ENCODE measurements at places on chromosomes 5 and 9.
A peak's percentile ranks its signal among the peaks of the same experiment; 100 is the strongest.

DNA sequence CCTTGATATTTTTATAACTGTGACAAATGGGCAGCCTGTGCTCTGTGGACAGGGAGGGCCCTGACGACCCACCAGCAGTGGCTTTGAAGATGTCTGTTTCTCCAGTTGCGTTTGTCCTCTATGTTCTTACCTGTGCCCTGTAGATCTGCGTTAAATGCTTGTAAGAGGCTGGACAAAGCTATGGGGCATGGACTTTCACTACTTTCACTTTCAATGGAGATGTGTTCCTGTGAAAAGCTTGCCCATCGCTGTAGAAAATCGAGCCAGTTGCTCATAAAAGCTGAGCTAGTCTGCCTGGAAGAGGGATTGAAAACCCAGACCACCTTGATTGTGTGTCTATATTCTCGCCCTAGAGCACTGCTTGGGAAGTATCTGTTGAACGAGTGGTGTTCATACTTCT is 74.1 kb downstream of the PSAT1 start:
- DNase-seq: no peak
- H3K36me3 ChIP-seq: no peaks in the 10 kb centered on the region
- no peak overlapping the region for H3K4me3 ChIP-seq
- H3K27me3 ChIP-seq: peaks cover 11% of the 10 kb centered on the region
- H3K4me1 ChIP-seq: peaks cover 6% of the 10 kb centered on the region
- H3K27ac ChIP-seq: no peak overlapping the region

DNA sequence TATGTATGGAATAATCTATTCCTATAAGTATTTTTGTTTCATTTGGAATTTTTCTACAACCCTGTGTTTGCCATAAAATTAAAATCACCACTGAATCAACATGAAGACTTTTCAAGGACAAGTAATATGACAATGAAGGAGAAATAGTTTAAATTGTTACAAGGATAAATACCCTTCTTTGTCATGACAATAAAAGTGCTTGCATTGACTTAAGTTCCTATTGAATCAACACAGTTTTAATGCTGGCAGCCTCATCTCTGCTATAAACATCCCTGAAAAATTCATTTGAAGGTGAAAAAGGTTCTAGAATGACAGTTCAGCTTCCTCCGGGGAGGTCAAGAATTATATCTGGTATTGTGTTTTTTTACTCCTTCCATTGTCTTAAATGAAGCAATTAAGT is 1105.1 kb upstream of the CDH9 start:
- no peaks in the 10 kb centered on the region for H3K36me3 ChIP-seq
- H3K4me1 ChIP-seq: no peaks in the 10 kb centered on the region
- H3K4me3 ChIP-seq: no peak overlapping the region
- H3K27ac ChIP-seq: no peak overlapping the region
- no peaks in the 10 kb centered on the region for H3K27me3 ChIP-seq

GRCh38 chr9:21906881-21907280 is 87.3 kb downstream of the CDKN2A start:
- no peaks in the 10 kb centered on the region for H3K36me3 ChIP-seq
- no peaks in the 10 kb centered on the region for H3K27me3 ChIP-seq
- no peak overlapping the region for H3K27ac ChIP-seq
- no peak for DNase-seq

GRCh38 chr5:151810897-151811296 is 39.1 kb downstream of the G3BP1 start:
- H3K4me3 ChIP-seq: no peak overlapping the region
- peak overlapping the region; percentile 58 for H3K27ac ChIP-seq

DNA sequence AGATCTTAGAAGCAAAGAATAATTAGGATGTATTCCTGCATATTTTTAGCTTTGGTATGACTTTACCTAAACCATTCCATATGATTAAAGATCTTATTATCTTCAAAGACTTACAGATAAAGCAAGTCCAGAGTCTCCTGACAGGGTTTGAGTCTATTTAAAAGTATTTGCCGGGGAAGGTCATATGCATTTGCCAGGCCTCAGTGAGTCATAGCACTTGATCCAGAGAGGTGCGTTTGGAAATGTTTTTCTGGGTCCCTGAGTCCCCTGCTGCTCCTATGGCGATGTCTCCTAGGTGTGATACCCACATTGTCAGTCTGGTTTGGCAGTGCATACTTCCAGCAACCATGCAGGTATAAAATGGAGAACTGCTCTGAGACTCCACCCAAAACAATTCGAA is 217.0 kb downstream of the FBXL7 start:
- H3K4me1 ChIP-seq: peaks cover 8% of the 10 kb centered on the region
- no peaks in the 10 kb centered on the region for H3K27me3 ChIP-seq
- H3K4me3 ChIP-seq: no peak overlapping the region
- H3K36me3 ChIP-seq: no peaks in the 10 kb centered on the region

- H3K4me3 ChIP-seq: no peak overlapping the region
- peaks cover 3% of the 10 kb centered on the region for H3K4me1 ChIP-seq
- no peaks in the 10 kb centered on the region for H3K27me3 ChIP-seq
- no peaks in the 10 kb centered on the region for H3K36me3 ChIP-seq
- no peak for DNase-seq
Measured at GRCh38 chr5:115983519-115983918, 21.2 kb downstream of the LVRN start.

DNA sequence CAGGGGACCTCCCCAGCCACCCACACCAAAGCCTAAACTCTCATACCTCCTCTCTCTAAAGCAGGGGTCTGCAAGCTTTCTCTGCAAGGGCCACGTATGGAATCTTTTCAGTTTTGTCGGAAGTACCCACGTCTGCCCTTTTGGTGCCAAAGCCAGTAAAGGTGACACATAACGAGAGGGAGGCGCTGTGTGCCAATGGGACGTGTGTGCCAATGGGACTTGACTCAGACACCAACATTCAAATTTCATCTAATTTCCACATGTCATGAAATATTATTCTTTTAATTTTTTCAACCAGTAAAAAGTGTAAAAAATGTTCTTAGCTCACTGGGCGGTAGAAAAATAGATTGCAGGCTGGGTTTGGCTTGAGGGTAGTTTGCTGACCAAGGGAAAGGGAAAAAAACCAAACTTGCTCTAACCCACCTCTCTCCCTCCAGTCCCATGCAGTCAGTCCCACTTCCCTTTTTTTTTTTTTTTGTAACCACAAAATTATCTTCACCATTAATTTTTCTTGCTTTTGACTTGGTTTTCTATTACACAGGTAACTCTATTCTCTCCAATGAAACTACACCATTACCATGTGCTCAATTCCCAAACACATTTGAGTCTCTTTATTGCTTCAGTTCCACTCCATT is 25.5 kb downstream of the OR2V1 start:
- H3K4me1 ChIP-seq: no peaks in the 10 kb centered on the region
- no peak overlapping the region for H3K27ac ChIP-seq
- DNase-seq: peak; percentile 14
- H3K36me3 ChIP-seq: no peaks in the 10 kb centered on the region
- H3K4me3 ChIP-seq: no peak overlapping the region

DNA sequence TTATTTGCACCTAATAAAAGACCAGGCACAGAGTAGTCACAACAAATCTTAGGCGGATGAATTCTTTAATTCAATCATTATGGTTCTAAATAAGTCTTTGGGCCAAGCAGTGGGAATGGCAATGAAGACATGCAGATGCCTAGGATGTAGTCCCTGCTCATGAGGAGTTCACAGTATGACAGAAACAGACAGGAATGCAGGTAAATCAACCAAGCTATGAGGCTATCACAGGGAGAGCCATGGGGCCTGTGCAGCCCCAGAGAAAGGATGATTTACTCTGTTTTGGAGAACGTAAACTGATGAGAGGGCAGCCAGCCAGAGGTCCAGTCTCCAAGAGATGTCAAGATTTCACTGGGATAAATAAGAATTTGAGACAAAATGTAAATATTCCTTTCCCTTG is 129.4 kb downstream of the TRIM32 start:
- no peak overlapping the region for H3K4me3 ChIP-seq
- no peak overlapping the region for H3K27ac ChIP-seq
- H3K36me3 ChIP-seq: no peaks in the 10 kb centered on the region
- H3K27me3 ChIP-seq: no peaks in the 10 kb centered on the region

DNA sequence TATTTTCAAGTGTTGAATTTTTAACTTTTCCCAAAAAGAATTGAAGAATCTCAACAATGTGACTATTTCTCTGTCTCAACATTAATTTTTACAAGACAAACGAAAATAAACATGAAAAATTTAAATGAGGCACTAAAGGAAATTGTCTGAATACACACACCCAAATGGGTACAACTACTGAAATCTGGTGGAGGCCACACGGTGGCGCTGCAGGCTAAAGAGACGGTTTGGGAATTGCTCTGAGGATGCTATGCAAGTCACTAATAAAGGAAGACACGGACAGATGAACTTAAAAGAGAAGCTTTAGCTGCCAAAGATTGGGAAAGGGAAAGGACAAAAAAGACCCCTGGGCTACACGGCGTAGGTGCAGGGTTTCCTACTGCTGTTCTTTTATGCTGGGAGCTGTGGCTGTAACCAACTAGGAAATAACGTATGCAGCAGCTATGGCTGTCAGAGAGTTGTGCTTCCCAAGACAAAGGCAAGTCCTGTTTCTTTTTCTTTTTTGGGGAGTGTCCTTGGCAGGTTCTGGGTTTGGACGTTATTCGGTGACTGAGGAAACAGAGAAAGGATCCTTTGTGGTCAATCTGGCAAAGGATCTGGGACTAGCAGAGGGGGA is at the start of gene PCDHB10:
PCDHB10 (plus strand) TSS at position 244 of the 616 bp plus-strand sequence; CDS start at position 444, 200 bp downstream.
- peaks cover 7% of the 10 kb centered on the region for H3K4me1 ChIP-seq
- H3K27me3 ChIP-seq: no peaks in the 10 kb centered on the region
- DNase-seq: peak; percentile 60
- peaks cover 17% of the 10 kb centered on the region for H3K36me3 ChIP-seq

Measured in MCF 10A (cell line).